ENCODE measurements at places on chromosomes 3 and 15.

DNA sequence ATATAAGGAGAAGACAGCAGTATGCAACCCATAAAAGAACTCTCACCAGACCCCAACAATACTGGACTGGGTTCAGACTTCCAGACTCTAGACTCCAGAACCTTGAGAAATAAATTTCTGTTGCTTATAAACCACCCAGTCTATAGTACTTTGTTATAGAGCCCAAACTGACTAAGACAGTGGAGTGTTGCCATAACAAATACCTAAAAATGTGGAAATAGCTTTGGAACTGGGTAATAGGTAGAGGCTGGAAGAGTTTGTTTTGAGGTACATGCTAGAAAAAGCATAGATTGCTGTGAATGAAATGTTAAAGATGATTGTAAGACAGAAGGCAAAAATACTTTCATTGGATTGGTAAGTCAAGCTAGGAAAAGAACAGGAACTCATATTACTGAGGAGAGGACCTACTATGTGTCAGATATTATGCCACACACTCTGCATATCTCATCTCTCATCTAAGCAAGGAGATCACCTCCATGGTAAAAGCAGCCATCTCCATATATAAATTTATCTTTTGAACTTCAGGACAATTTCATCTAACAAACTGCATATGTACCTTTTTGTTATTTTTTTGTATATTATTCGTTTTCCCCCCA lies 67.4 kb upstream of the FNDC3B start:
- no peak for DNase-seq

- DNase-seq = no peak
These were observed 29.1 kb upstream of the IREB2 start for GRCh38 chr15:78408961-78409360.

DNA sequence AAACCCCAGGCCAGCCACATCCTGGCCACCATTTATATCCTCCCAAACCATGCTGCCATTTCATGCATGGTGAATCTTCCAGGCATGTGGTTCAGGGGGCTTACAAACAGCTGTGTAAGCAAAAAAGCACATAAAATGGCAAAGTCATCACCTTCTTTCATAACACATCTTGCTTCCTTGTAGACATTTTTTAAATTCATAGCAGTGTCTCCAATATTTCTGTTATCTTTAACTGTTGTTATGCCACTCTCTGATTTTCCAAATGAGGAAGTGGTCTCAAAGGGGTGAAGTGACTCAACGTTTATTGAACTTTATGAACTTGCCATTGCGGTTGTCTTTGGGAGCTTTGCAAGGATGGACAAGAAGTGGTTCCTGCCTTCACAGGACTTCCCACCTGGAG lies 264.4 kb downstream of the MEX3B start:
- DNase-seq = no peak

- DNase-seq = no peak
These were observed 346.1 kb downstream of the EPHB1 start for GRCh38 chr3:135141160-135141559.

DNA sequence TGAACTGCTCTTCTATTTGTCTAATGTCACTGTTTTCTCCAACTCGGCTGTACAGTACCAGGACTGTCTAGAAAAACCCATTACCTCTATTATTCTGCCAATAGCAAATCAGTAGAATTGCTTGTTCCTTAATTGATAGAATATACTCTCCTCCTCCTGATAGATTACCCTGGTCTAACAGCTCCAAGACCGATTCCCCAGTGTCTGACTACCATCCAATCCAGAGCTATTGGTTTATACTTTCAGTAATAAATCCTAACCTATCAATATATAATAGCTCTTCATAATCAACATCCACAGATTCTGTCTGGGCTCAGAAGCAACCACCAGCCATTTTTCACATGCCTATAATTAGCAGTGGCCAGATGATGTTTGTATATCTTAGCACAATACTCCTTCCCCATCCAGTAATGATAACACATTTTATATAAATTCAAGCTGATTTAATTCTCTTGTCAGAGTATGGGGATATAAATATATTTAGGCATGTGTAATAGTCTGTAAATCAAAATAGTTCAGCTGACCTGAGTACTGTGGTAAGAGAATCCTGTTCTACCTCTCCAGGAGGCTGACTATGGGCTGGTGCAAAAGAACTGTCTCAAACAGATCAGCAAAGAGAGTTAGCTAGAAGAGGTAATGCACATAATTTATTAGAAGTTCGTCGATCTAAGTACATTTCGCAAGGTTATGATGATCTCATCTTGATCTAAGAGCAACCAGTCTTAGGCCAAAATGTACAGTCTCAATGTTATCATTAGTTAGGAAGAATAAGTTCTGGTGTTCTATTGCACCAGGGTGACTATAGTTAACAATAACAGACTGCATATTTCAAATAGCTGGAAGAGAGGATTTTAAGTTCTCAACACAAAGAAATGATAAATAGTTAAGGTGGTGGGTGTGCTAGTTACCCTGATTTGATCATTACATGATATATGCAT lies 193.4 kb downstream of the SHOX2 start:
- no peak for DNase-seq

Data from HL-60 (cell line).